Stimulated activated CD8-positive, alpha-beta memory T cell treated with anti-CD3 and anti-CD28 coated beads, Interleukin-4, amount 100 ng/mL, for 4 hours (primary cell): ENCODE measurements at places on chromosomes 12 and 14.

GRCh38 chr14:68947802-68948201 is 31.3 kb downstream of the ACTN1 start:
- DNase-seq: no peak

- no peak for DNase-seq
Observed at GRCh38 chr14:68789821-68790643, 2.8 kb downstream of the ZFP36L1 start.

DNA sequence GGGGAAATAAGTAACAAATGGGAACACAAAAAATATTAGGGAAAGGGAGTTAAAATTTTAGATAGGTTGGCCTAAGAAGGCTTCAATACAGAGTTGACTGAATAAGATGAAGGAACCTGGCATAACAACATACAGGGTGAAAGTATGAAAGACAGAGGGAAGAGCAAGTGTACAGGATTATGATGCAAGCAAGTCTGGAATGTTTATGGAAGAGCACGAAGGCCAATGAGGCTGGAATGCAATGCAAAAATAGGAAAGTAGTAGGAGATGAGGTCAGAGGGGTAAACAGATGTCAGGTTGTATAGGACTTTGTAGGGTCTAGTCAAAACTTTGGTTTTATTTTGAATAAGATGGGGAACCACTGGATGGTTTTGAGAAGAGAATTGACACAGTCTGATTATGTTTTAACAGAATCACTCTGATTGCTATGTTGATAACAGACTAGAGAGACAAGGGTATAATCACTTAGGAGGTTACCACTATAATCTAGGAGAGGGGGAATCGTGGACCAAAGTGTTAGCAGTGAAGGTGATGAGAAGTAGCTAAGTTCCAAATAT is 96.8 kb downstream of the OSBPL8 start:
- DNase-seq: no peak

DNA sequence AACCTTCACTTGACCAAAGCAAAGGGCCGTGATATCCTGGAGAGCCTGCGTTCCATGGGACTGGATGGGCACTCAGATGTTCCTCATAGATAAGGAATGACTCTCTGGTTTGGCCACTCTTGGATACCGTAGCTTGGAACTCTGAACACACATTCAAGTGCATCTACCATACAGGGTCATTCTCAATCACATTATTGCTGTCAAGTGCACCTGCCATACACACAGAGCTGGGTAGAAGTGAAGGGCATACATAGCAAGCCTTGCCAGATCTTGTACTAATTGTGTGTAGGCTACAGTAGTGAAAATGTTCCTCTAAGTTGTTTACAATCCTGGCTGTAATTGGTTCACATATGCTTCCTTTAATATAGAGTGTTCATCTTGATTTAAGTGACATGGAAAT is 58.3 kb downstream of the PELI2 start:
- DNase-seq: no peak

GRCh38 chr12:123346946-123347345 is 17.7 kb downstream of the SBNO1 start:
- no peak for DNase-seq

DNA sequence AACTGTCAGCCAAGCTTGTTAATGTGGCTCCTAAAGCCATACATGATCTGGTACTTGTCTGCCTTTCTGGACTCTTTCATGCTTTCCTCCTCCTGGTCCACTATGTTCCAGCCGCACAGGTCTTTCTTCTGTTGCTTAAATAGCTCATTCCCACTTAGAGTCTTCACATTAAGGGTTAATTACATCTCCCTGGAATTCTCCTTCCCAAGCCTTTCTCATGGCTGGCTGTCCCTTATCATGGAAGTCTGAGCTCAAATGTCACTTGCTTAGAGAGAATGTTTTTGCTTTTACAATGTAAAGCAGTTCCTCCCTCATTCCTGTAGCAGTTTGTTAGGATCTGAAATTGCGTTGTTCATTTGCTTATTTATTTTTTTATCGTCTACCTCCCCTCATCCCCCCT is 199.6 kb downstream of the TRHDE start:
- DNase-seq: no peak

DNA sequence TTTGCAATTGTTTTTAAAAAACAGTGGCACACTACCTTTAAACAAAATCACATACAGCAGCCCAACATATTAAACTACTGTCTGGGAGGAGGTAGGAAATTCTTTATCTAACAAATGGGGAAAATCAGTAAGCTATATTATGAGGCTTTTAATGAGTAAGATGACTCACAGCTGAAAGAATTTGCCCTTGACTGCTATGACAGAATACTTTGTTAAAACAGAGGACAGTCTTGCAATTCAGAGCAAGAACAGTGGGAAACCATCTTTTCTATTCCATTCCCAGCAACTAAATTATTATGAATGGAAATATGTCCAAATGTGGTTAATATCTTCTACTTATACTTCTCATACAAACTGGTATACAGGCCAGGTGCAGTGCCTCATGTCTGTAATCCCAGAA is 49.2 kb upstream of the SGPP1 start:
- no peak for DNase-seq

GRCh38 chr12:110744151-110744571 is 1.5 kb upstream of the PPP1CC start:
- DNase-seq: no peak

GRCh38 chr12:62709311-62709710 is 225.6 kb downstream of the PPM1H start:
- DNase-seq: no peak
